ENCODE measurements at places on chromosomes 7 and 10.

DNA sequence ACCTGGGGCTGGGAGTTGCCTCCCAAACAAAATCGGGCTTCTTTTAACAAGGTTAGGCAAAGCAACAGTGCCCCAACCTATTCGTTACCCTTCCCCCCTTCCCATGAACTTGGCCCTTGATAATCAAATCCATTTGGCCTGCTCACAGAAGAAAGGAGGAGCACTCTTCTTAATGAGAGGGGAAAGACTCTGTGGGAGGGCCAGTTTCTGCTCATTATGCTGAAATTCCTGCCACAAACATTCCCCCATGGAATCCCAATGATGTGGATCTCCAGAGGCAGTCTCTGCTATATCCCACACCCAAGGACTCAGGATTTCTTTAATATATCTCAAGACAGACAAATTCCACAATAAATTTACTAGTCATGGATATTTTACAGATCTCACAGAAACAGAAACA is 43.0 kb downstream of the LSM5 start:
- DNase-seq, result no peak

GRCh38 chr10:98420786-98421185 is 5.8 kb upstream of the PYROXD2 start:
- DNase-seq, result no peak

GRCh38 chr10:18658271-18659124 is 733 bp upstream of the ARL5B start:
- no peak for DNase-seq

- no peak for DNase-seq
Measured at GRCh38 chr10:110447886-110448285, 49.8 kb upstream of the DUSP5 start.

- DNase-seq, result no peak
Measured at GRCh38 chr7:18524248-18524647, 28.7 kb downstream of the HDAC9 start.

DNA sequence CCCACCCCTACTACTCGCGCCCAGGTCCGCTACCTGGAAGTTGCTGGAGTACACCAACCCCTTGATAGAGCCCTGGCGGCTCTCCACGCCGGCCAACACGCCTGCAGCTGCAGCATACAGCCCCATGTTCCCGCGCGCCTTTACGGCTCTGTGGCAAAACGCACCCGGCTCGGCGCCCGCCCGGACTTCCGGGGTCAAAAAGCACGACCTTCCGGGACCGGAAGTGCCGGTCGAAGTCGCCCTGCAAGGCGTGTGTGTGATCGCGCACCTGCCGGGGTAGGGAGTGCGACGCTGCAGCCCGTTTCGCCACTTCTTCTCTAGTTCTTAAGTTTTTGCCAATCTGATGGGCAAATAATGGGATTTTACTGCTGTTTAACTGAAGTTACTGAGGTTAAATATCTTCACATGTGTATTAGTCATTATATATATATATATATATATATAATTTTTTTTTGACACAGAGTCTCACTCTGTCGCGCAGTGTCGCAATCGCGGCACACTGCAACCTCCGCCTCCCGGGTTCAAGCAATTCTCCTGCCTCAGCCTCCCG is at the start of gene NSUN5:
Gene NSUN5 (minus strand): TSS at position 162 of the 550 bp plus-strand sequence. CDS start 36 bp downstream, at position 126.
- peak; percentile 79 for DNase-seq

DNA sequence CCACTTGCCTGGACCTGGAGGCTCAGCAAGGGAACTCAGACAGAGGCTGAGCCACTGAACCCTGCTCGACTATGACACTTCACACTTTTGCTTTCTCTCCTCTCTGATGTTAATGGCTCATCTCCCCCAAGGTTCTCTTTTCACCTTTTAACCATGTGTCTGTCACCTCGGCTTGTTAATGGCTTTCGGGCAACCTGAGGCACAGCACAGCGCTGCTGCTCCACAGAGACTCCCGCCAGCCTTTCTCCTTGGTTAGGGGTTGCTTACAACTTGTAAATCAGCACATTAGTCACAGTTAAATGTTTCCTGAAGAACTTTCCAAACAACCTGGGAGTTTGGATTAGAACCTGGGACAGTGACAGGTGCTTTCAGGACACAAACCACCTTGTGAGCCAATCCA is 136.2 kb upstream of the TBX20 start:
- no peak for DNase-seq

DNA sequence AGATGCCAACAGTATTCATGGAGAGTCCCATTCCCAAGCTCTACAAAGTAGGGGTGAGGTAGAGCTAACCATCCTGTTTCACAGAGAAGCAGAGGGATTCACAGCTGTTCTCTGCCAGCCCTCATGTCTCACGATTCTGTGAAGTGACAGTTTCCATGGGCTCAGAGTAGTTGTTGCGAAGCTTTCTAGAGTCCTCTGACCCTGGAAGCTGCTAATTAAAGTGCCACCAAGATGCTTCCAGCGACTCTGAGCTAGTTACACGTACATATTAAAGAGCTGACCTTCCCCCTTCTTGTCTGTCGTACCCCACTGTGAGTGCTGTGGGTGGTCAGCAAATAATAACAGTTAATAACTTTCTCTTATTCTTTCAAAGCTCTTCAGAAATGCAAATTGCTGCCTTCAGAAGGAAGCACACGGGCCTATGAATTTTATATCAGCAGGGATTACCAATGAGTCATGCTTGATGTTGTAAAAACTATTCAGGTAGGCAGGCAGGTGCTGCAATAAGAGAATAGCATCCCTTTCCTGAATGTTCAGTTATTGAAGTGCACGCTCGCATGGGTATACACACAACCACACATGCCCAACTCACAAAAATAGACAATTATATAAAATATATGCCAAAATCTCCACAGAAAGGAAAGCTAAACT is 34.1 kb downstream of the DNAJB9 start:
- DNase-seq, result no peak

- no peak for DNase-seq
Measured at GRCh38 chr7:44636041-44636584, 29.7 kb downstream of the OGDH start.

- no peak for DNase-seq
Measured at GRCh38 chr10:102407425-102408130, 11.0 kb downstream of the PSD start.

DNA sequence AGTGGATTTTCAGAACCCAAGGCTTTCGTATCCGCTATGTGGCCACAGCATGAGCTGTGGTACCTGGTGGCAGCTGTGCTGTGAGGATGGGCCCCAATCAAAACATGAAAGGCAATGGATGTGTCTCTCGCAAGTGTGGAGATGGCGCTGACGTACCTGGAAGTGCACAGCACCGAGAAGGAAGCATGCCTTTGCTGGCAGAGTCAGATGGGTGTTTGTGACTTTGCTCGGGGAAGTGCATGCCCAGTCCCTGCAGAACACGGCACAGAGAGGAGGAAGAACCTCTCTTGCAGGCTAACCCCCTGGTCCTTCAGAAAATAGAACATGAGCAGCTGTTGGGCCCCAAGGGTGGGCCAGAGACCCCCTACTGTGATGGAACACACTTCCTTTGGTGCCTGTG is 654.1 kb upstream of the ZWINT start:
- DNase-seq, result no peak

GRCh38 chr10:2703953-2704352 is 363.4 kb upstream of the PFKP start:
- DNase-seq, result no peak

GRCh38 chr7:50629238-50629901 is 64.2 kb upstream of the DDC start:
- DNase-seq, result no peak

GRCh38 chr10:48209241-48209640 is 65.3 kb downstream of the FRMPD2 start:
- DNase-seq, result no peak

DNA sequence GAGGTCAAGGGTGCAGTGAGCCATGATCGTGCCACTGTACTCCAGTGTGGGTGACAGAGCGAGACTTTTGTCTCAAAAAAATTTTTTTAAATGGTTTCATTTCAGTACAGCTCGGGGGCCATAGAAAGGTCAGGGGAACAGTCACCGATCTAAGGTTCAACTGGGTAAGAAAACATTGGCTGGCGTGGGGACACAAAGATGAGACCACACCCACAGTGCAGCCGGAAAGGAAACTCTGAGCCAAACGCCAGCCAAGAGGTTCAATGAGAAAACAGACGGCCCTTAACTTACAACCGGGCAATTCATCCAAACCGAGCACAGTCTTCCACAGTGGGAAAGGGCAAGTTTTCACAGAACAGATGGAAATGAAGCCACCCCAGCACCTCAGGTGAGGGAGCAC is 65.1 kb downstream of the SLC37A3 start:
- DNase-seq, result no peak

GRCh38 chr7:135950972-135951371 is 26.2 kb downstream of the MTPN start:
- no peak for DNase-seq

GRCh38 chr10:132338876-132339275 is 6.9 kb downstream of the LRRC27 start:
- no peak for DNase-seq

GRCh38 chr10:95312986-95313495 is 22.2 kb upstream of the PDLIM1 start:
- no peak for DNase-seq

- DNase-seq, result no peak
Measured at GRCh38 chr10:27654284-27654683, 91.3 kb downstream of the MKX start.

DNA sequence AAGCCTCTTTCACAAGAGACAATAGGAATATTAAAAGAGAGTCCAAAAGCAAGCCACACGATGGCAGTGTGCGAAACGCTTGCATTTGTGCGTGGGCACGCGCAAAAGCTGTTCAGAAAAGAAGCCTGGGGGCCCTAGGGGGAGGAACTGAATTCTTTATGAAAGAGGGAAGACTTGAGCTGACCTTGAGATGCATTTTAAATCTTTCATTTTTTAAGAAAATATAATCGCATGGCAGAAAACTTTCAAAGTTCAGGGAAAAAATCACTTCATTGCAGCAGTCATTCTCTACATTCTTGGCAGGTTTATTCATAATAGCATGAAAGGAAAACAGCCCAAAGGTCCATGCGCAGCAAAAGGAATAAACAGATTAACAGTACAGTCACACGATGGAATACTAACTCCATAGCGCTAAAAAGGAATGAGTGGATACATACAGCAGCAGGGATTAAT is 206.5 kb upstream of the PRKCQ start:
- no peak for DNase-seq

- peak; percentile 57 for DNase-seq
Measured at GRCh38 chr10:27240212-27241009, at the start of gene ACBD5. TSS of gene ACBD5 (minus strand) at chr10:27240797. CDS start at chr10:27240688, 109 bp downstream.

DNA sequence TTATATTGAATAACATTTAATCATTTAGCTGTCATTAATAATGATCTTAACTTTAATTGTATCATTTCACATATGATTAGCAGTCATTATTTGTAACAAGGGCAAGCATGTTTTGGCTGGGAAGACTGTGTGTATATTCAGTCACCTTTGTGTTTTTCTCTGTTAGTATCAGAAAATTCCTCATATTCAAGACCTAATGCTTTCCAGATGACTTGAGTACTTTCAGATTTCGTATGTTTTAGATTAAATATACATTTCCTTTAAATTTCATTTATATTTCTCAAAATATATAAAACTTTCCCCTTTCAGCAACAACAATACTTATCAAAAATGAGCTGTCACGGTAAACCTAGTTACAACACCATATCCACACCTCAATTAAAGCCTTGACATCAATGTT is 6.3 kb upstream of the CACNA2D1 start:
- DNase-seq, result no peak

DNA sequence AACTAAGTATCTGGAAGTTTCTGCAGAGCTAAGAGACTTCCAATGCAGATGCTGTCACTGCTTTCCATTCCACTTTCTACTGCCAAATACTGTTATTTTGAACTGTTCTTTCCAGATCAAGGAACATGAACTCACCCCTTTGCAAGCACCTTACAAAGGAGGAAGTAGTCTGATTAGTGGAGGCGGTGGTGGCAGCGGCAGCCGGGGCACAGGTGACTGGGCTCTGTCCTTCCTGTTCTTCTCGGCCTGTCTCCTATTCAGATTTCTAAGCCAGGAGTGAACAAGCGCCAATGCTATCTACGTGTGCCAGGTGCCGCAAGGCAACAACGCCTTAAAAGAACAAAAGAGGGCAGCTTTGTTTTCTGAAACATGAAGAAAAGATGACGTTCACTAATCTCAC is 44.9 kb downstream of the BEND7 start:
- DNase-seq, result no peak

- DNase-seq, result no peak
Measured at GRCh38 chr7:5238500-5238899, 44.2 kb upstream of the SLC29A4 start.

DNA sequence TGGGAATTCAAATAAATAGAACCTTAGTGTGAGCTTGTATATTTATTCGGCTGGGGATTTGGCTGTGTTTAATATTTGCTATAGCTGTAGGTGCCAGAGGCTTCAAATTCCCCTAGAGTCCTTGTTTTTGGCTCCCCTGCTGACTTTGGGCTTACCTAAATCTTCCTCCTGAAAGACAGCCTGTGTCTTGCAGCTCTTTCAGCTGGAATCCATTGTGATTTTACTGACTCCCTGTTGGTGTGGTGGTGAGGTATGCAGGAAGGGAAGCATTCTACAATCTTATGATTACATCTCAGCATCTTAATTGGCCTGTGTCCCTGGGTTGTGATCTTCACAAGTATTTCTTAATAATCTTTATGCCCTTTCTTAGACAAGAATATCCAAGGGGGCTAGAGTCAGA is 25.9 kb downstream of the FOXI2 start:
- DNase-seq, result no peak

DNA sequence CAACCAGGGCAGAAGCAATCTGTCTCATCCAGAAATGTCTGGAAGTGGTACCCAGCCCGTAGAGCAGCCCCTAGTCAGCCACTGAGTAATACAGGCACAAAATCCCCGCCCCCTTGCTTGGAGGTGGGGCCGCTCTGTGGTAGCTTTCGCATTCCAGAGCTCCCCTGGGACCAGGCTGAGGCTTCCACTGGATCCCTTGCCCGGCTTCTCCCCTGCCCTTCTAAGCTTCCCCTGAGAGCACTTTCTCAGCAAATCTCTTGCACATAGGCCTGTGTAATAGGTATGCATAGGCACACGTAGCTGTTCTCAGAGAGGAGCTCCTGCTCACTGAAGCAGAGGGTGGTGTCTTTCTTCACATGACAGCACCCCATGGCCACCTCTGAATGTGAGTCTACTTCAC is 144.2 kb downstream of the BMS1 start:
- no peak for DNase-seq

DNA sequence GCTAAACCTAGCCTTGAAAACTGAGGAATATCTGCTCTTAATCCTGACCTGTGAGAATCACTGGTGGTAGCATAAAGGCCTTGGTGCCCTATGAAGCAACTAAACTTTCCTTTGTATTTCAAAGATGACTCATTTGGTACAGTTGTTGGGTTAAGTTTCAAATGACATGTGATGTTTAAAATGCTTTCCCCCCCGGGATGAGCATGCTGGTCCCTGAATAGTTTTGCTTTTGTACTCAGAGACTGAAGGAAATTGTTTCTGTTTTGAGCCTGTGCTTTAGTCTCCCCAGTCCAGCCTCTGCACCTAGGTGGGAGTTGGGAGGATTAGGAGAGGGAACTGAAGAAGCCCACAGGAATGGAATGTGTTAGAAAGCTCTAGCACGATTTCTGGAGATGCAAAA is 258.9 kb upstream of the NPY start:
- DNase-seq, result no peak

- DNase-seq, result no peak
Measured at GRCh38 chr7:100475549-100475948, 3.5 kb downstream of the TSC22D4 start.

- DNase-seq, result no peak
Measured at GRCh38 chr10:49035920-49036319, 79.4 kb downstream of the VSTM4 start.
